Nasal cavity respiratory epithelium epithelial cell of viscerocranial mucosa (primary cell): ENCODE measurements at places on chromosomes 4 and X. TPM values are rescaled to one million over a fixed set of nuclear protein-coding genes. Genes with fewer than 3 reads are reported as not detected.

HOPX gene
- 19.6 and 86.5 TPM in 2 replicates for total RNA-seq

CT45A2 gene
- total RNA-seq: not detected in 2 replicates

EGFL6 gene
- total RNA-seq: under 0.01 and 1.00 TPM in 2 replicates

SGMS2 gene
- 126 and 139 TPM in 2 replicates for total RNA-seq

RHOXF1 gene
- not detected in 2 replicates for total RNA-seq

CAPN6 gene
- total RNA-seq: under 0.01 TPM in 1 of 2 replicates, not detected in the other

SLC26A1 gene
- under 0.01 and 0.07 TPM in 2 replicates for total RNA-seq

USP17L27 gene
- not detected in 2 replicates for total RNA-seq

CWH43 gene
- total RNA-seq: 10.0 and 39.3 TPM in 2 replicates

PRDM8 gene
- total RNA-seq: 0.36 and 0.68 TPM in 2 replicates

SPANXA1 gene
- not detected in 2 replicates for total RNA-seq

PTCHD1 gene
- under 0.01 TPM in 1 of 2 replicates, not detected in the other for total RNA-seq

SOWAHD gene
- under 0.01 and 0.07 TPM in 2 replicates for total RNA-seq

MAB21L2 gene
- not detected in 2 replicates for total RNA-seq

SEC24D gene
- total RNA-seq: 23.3 and 29.7 TPM in 2 replicates

SPIN4 gene
- 1.5 and 2.1 TPM in 2 replicates for total RNA-seq

TMPRSS11A gene
- total RNA-seq: under 0.01 and 0.50 TPM in 2 replicates

RWDD4 gene
- 21.9 and 24.4 TPM in 2 replicates for total RNA-seq

CLRN2 gene
- not detected in 2 replicates for total RNA-seq

WWC2 gene
- 8.9 and 27.2 TPM in 2 replicates for total RNA-seq

DCUN1D4 gene
- total RNA-seq: 31.4 and 79.7 TPM in 2 replicates

NAA11 gene
- not detected in 2 replicates for total RNA-seq

ATP1B4 gene
- not detected in 2 replicates for total RNA-seq

USP17L15 gene
- total RNA-seq: not detected in 2 replicates

NAT8L gene
- 0.34 and 0.36 TPM in 2 replicates for total RNA-seq

MAP9 gene
- total RNA-seq: 7.2 and 17.7 TPM in 2 replicates

ABCG2 gene
- 0.21 and 0.68 TPM in 2 replicates for total RNA-seq

RXFP1 gene
- not detected in 2 replicates for total RNA-seq

VCX3A gene
- not detected in 2 replicates for total RNA-seq
